Esophagus muscularis mucosa (tissue), 4 donors: ENCODE measurements at places on chromosomes 2 and 18.

GRCh38 chr2:226887940-226888339, 52.1 kb downstream of the RHBDD1 start:
- no peak for DNase-seq

DNA sequence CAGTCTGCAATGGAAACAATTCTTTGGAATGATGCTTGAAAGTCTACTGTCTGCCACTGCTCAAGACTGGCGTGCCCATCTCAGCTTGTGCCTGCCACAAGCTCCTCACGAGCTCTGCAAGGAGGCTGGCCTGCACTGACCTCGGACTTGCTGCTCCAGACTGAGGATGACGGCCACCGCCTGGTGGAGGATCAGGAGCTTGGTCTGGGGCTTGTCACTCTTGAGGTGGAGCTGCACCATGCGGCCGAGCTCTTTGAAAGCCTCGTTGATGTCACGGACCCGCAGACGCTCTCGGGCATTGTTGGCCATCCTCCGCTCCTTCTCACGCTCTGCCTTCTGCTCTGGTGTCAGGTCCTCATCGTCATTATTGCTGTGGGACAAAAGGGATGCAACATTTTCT, 269.4 kb upstream of the CCDC68 start:
- DNase-seq, result no peak

GRCh38 chr2:17232776-17233556, 285.3 kb downstream of the RAD51AP2 start:
- DNase-seq, result no peak

DNA sequence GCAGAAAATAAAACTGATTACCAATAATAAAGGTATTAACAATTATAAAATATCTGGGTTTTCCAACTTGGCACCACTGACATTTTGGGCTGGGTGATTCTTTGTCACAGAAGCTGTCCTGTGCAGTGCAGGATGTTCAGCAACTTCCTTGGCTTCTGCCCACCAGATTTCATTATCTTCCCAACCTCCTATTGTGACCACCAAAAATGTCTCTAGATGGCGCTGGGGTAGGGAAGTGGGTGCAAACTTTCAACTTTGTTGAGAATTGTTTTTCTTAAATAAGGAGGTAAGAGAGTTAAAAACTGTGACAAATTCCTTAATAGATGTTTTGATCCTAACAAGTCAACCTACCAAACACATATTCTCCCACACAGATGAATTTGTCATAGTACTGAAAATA, 90.1 kb downstream of the GAREM1 start:
- DNase-seq, result no peak

DNA sequence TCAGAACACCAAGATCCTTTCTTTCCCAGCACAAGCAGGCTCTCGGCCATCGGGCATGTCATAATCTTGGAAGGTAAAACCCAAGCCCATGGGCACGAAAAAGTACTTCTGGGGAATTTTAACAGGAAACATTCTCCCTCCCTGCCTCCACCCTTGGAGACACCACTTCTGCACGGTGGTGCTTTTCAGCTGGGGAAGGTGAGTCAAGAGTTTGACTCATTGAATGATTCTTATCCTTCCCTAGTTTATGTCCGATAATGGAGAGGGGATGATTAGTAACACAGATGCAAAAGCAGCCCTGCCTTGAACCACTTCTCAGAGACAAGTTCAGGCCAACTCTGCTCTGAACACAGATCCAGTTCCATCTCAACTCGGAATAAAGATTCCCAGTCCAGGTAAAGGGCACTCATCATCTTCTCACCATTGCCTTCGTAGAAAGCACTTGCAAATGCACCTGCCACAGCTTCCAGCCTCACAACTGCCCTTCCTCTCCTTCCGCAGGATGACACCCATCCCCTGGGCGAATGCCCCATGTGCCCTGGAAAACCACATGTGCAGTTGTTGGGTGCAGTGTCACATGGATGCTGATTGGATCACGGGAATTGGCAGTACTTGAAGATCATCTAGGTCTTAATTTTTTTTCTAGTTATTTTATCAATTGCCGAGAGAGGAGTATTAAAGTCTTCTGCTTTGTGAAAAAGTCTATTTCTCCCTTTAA, 136.2 kb downstream of the PXDN start:
- no peak for DNase-seq
